ENCODE measurements at places on chromosomes 1 and 21.

DNA sequence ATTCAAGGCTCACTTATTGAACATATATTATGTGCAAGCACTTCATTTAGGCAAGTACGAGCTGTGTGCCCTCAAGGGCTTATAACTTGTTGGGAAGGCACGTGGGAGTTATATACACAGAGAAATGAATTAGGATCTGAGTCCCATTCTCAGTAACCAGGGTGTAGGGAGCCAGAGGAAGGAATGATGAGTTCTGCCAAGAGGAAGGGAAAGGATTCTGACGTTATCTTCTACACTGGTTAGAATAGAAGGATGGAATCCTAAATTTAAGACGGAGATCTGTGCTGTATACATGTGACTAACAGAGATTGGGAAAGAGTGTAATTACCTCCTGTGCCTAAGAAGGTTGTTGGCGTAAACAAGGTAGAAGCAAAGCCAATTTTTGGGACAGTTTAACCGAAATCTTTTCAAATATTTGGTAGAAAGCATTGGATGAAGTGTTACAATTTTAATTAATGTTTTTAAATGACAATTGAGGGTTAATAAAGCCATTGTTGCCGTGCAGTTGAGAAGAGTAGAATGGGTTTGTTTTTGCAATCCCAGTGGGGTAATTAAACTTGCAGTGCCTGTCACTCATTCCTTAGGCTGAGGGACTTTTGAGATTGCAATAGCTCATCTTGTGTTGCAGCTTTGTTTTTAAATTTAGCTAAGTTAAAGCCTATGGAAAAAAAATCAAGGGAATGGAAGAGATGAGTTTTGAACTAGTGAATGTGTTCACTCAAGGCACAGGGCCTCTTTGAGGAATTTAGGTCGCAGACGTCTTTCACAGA, 177.2 kb downstream of the NFIA start:
- DNase-seq: no peak
- peaks cover 11% of the 10 kb centered on the region for H3K4me1 ChIP-seq
- H3K4me3 ChIP-seq: no peak overlapping the region

- H3K27me3 ChIP-seq: peaks cover 20% of the 10 kb centered on the region
- no peaks in the 10 kb centered on the region for H3K4me1 ChIP-seq
- H3K36me3 ChIP-seq: no peaks in the 10 kb centered on the region
- no peak overlapping the region for H3K4me3 ChIP-seq
- no peak overlapping the region for H3K27ac ChIP-seq
Measured at GRCh38 chr1:201164645-201165044, 10.4 kb upstream of the TMEM9 start.

GRCh38 chr1:246969621-246970020, 37.9 kb upstream of the AHCTF1 start:
- H3K4me1 ChIP-seq: no peaks in the 10 kb centered on the region
- DNase-seq: no peak
- no peaks in the 10 kb centered on the region for H3K36me3 ChIP-seq

DNA sequence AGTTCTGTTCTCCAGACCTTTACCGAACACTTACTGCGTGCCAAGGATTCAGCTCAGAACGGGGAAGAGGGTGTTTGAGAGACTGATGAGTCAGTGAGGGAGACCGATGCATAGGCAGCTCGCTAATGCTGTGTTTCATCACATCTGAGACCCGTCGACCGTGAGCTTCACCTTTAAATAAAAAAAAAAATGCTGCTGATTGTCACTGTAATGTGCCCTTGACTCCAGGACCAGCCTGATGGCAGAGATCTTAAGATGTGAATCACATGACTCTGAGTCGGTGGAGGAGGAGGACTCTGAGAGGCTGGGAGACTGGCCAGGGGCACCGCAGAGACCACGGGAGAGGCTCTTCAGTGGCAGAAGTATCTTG, 28.8 kb downstream of the SPSB1 start:
- peak overlapping the region; percentile 13 for H3K27ac ChIP-seq
- H3K4me3 ChIP-seq: no peak overlapping the region
- H3K27me3 ChIP-seq: no peaks in the 10 kb centered on the region
- peaks cover 9% of the 10 kb centered on the region for H3K36me3 ChIP-seq
- H3K4me1 ChIP-seq: peaks cover 38% of the 10 kb centered on the region
- no peak for DNase-seq

- no peak for DNase-seq
- peaks cover 43% of the 10 kb centered on the region for H3K4me1 ChIP-seq
- H3K36me3 ChIP-seq: peaks cover 2% of the 10 kb centered on the region
- H3K27me3 ChIP-seq: no peaks in the 10 kb centered on the region
Measured at GRCh38 chr1:151970626-151971025, 23.0 kb downstream of the S100A10 start.

- peak overlapping the region; percentile 97 for H3K4me3 ChIP-seq
- peak; percentile 14 for DNase-seq
- peaks cover 8% of the 10 kb centered on the region for H3K27me3 ChIP-seq
- H3K4me1 ChIP-seq: peaks cover 45% of the 10 kb centered on the region
- peak overlapping the region; percentile 98 for H3K27ac ChIP-seq
Measured at GRCh38 chr1:150066838-150067183, 765 bp upstream of the VPS45 start.

GRCh38 chr21:44282370-44282769, 3.3 kb upstream of the AIRE start:
- no peak overlapping the region for H3K4me3 ChIP-seq
- H3K4me1 ChIP-seq: peaks cover 4% of the 10 kb centered on the region
- no peaks in the 10 kb centered on the region for H3K36me3 ChIP-seq

DNA sequence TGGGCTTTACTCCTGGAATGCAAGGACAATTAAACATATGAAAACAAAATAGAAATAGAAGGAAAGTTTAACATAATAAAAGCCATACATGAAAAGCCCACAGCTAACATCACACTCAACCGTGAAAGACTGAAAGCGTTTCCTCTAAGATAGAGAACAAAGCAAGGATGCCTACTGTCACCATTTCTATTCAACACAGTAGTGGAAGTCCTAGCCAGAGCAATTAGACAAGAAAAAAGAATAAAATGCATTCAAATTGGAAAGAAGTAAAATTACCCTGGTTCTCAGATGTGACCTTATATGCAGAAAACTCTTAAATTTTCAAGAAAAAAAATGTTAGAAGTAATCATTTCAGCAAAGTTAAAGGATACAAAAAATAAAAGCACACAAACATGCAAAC, 34.0 kb downstream of the ZNF644 start:
- H3K27ac ChIP-seq: no peak overlapping the region
- H3K4me1 ChIP-seq: peaks cover 19% of the 10 kb centered on the region
- DNase-seq: no peak

- DNase-seq: no peak
- no peaks in the 10 kb centered on the region for H3K4me1 ChIP-seq
- H3K4me3 ChIP-seq: no peak overlapping the region
Measured at GRCh38 chr1:173062150-173062938, 11.6 kb upstream of the TNFSF18 start.

- H3K4me1 ChIP-seq: no peaks in the 10 kb centered on the region
- H3K27ac ChIP-seq: no peak overlapping the region
- peaks cover 8% of the 10 kb centered on the region for H3K27me3 ChIP-seq
- no peak for DNase-seq
- no peaks in the 10 kb centered on the region for H3K36me3 ChIP-seq
- no peak overlapping the region for H3K4me3 ChIP-seq
Measured at GRCh38 chr1:203088441-203088840, 2.6 kb upstream of the MYOG start.

DNA sequence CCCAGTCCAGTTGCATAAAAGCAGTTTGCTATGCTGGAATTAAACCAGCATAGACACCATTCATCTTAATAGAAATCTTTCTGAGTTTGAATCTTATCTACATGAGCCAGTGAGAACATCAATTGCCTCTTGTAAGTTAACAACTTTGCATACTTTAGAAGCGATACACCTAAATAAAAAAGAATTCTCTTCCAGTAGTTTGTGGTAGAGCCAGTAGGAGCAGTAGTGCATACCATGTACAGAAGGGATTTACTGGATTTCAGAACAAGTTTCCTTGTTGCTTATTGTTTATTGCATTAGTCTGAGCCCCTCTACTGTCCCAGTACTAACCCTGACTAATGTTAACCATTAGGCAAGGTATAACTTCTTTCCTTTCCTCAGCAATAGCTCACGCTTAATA, 313.1 kb downstream of the TGFB2 start:
- H3K27me3 ChIP-seq: no peaks in the 10 kb centered on the region
- H3K27ac ChIP-seq: no peak overlapping the region
- DNase-seq: no peak
- H3K36me3 ChIP-seq: no peaks in the 10 kb centered on the region

Measured in activated T-helper 1 cell treated with anti-CD3 and anti-CD28 coated beads, Interleukin-12 subunit alpha, Interleukin-12 subunit beta, Interleukin-2, Interleukin-4 antibody, amounts not matched to agents 30 ng/mL and 10 ng/mL and 1 ng/mL, durations not matched to agents 14 hours and 24 hours and 36 hours (primary cell).